ENCODE measurements at places on chromosomes 2 and 18.

GRCh38 chr18:36158266-36158867, 28.7 kb downstream of the ELP2 start:
- no peak for DNase-seq

DNA sequence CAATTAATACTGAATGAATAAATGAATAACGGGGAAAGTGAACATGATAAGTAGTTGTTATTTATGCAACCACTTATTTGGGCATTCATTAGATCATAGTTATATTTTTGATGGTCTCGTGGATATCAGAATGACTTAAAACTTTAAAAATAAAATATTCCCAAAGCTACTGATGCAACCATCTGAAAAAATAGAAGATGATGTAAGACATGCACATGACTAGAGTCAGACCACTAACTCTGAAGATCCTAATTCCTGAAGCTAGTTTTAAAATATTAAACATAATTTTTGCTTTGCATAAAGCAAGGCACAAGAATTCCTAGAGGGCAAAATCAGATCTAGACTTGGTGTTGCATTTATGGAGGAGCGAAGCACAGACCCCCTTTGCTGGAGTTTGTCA, 616.1 kb downstream of the IRS1 start:
- no peak for DNase-seq

DNA sequence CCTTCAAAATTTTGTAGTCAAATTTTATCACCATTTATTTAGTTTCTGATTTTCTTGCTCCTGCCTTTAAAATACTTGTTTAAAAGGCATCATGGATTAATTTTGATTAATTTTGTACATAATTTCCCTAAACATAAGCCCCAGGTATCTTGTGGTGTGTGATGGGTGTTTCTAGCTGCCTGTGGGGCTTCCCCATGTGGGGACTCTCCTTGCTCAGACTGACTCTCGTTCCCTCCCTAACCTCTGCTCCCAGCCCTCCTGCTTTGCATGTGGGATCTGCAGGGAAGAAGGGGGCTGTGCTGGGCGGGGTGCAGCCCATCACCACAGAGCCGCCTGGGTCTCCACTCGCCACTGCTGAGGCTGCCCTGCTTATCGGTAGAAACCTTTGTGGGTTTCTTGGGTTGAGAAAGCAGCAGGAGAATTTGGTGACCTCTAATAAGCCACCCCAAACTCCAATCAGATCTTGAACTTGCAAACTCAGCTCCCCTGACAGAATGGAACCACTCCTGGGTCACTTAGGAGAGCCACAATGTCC, 72.5 kb downstream of the MRPS9 start:
- DNase-seq, result no peak

GRCh38 chr18:11072632-11073031, 76.7 kb downstream of the PIEZO2 start:
- DNase-seq, result no peak

Data from T-helper 2 cell (primary cell).